HFFc6 (cell line): ENCODE measurements at places on chromosomes 2 and 18. TPM values are rescaled to one million over a fixed set of nuclear protein-coding genes. Genes with fewer than 3 reads are reported as not detected.

The CHRNG gene
- not detected in 3 replicates for total RNA-seq

The LYPD1 gene
- 1.5 to 10.3 TPM (median 2.5 TPM) in 3 replicates for total RNA-seq

The ZNF142 gene
- 21.2 to 24.9 TPM (median 21.2 TPM) in 3 replicates for total RNA-seq

The FBXO41 gene
- total RNA-seq, result 0.83 to 1.7 TPM (median 0.85 TPM) in 3 replicates

The GPC1 gene
- total RNA-seq, result 315 to 385 TPM (median 370 TPM) in 3 replicates

The IL37 gene
- total RNA-seq, result not detected in 3 replicates

The NTSR2 gene
- not detected in 3 replicates for total RNA-seq

The CNOT9 gene
- 36.9 to 47.5 TPM (median 47.2 TPM) in 3 replicates for total RNA-seq

DNA sequence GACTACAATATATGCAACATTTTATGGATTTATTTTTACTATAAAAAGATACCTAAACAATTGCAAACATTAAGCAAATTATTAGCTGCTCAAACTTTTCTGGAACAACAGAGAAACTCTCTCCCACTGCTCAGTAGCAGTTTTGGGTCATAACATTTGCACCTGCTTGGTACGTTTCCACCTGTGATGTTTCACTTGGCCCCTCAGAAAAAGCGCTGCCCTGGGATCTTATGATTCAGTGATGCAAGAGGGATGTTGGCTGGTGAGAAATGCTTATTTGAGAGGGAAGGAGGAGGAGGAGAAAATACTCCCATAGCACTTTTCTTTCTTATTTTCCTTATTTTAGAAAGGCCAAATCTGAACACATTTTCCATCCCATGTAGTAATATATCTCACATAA is 9.2 kb downstream of the IRS1 start:
- DNase-seq, result no peak

DNA sequence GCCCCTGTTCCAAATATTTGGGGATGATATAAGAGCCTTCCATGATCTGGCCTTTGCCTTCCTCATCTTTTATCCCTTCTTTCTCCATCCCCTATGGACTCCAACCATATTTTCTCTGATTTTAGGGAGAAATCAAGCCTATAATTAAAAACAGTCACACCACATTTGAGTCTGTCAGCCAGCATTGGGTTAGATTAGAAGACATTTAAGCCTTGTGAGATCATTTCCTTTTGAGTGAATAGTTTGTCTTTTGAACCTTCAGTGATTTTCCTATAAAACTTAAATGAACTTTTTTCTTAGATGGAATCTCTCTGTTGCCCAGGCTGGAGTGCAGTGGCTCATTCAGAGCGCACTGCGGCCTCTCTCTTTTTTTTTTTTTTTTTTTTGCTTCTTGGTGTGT is 7.6 kb upstream of the C18orf32 start:
- no peak for DNase-seq

GRCh38 chr2:43937269-43937820 is 58.4 kb downstream of the LRPPRC start:
- DNase-seq, result no peak

DNA sequence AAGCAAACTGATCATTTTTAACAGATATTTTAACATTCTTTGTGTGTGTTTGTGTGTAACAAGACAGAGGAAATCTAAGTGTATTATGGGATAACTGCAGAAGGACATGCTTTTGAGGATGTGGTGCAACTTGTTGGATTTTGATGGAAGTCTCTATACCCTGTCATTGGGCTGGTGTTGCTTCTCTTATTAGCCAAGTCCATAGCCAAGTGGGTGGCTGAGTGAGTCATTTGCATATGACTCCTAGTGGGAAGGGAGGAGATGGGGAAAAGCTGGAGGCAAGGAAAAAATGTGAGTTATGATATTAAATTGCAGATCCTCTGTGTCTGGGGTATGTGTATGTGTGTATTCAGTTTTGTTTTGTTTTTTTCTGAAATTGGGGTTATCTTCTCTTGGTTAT is 879.9 kb downstream of the DCC start:
- DNase-seq, result no peak

DNA sequence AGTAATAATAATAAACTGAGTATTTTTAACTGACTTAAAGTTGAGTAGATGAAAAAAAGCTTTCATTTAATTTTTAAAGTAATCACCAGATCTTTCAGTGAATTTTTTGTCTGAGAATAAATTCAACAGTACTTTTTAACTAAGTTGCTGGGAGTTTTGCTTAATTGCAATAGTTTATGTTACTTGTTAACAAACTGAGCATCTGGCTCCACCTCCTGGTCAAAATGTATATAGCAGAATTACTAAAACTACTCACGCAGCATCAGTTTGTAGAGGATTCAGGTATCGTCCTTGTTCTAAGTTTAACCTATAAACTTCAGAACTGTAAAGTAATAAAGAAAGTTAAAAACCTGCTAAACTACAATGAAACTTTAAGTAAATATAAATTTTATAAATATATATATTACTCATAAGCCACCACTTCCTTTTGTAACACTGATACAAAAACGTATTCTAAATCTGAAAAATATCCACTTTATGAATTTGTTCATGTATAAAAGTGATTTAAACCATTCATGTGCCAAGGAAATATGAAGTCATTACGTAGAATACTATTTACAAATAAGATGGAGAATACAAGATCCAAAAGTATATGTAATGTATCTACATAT is 21.3 kb downstream of the NOL10 start:
- peak; percentile 52 for DNase-seq

DNA sequence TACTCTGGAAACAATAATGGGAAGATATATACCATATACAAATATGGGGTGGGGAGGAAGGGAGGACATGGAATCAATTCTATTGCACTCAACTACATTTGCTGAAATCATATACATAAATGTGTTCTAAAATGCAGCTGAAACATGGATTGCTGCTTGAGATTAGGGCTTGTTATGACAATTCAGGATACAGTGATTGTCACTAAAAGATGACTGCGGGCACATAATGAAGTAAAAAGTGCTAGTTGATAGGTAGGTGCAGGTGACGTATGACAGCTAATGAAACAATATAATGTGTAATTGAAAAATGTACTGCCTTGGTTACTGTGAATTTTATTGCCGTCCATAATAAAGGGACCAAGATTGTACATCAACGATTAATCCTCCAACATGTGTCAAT is 1062.1 kb upstream of the FANCL start:
- DNase-seq, result no peak

- no peak for DNase-seq
These were observed 715.7 kb upstream of the NXPH2 start for GRCh38 chr2:139495851-139496250.

DNA sequence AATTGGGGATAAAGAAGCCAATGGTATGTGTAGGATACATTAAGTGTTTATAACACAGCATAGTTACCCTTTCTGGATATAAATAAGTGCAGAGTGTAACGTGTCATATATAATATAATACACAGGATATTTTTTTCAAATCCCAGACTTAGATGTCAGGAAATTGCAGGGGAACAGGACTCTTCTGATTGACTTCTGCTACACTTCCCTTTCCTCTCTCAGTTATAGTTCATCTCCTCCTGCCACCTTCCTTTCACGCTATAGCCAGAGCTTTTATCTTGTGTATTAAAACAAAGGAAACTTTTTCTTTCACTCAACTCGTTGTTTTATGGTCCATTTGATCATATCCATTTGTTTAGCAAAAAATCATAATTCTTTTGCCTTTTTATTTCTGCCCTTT is 158.0 kb upstream of the RASGRP3 start:
- DNase-seq, result no peak

GRCh38 chr2:235493775-235494715 is at the start of gene AGAP1:
TSS of gene AGAP1 (plus strand) at chr2:235494043.
- DNase-seq, result peak; percentile 77

GRCh38 chr2:222982010-222982908 is 69.7 kb upstream of the KCNE4 start:
- DNase-seq, result peak; percentile 86

- no peak for DNase-seq
These were observed 1.1 kb upstream of the FN1 start for GRCh38 chr2:215436705-215437565.

- no peak for DNase-seq
These were observed 3.2 kb downstream of the CD226 start for GRCh38 chr18:69944436-69944835.

- no peak for DNase-seq
These were observed 20.6 kb downstream of the SERTAD2 start for GRCh38 chr2:64632835-64633819.

DNA sequence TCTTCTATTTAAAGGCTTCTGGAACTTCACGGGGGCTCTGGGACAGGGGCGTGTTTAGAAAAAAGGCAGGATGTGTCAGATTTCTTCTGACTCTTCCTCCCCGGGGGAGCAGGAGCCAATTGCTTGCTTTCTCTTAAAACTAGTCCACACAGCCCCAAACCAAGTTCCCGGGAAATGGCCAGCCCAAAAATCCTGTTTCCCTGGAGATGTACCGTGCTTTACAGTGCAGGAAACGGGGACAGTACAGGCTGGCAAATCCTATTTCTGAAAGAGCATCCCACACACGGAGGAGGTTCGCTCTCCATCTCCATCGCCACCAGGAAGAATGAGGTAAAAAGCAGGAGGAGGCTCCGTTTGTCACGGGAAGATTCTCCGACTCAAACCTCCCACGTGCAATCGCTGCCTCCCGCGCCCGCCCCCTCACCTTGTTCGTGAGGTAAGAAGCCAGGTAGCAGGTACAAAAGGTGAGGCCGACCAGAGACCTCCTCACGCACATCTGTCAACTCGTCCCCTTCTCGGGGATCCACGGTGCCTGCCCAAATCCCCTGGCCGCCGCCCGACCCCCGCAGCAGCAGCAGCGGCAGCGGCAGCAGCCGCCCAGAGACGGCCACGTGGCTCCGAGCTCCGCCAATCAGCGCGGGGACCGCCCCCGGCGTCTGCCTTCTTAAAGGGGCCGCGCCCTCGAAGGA is 15.6 kb upstream of the RIOK3 start:
- peak; percentile 49 for DNase-seq

- no peak for DNase-seq
These were observed 43.7 kb upstream of the HS6ST1 start for GRCh38 chr2:128362176-128362888.

- DNase-seq, result no peak
These were observed 617 bp downstream of the CCDC142 start for GRCh38 chr2:74481961-74482800.

DNA sequence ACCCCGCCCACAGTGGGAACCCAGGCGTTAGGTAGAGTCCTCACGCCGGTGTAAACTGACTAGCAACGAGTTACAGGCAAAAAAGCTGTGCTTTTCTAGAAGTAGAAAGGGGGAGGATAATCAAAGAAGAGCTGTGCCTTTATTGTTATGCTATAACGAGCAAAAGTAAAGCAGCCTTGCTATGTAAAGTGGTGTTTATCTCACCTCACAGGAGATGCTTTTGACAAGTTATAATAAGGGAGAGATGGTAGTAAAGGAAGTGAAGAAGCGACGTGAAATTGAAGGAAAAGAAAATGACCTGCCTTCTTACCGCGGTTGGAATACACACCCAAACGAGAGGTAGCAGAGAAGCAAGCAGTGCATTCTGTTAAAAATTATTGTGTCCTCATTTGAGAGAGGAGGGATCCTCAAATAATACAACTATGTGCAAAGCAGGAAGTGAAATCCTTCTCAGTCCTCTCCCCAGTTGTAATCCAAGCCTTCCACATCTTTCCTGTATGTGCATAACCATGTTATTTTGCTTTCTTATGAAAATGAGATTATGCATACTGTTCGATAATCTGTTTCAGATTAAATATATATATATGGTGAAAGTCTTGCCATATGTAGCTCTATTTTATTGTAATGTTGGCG is 962 bp downstream of the TANK start:
- no peak for DNase-seq

DNA sequence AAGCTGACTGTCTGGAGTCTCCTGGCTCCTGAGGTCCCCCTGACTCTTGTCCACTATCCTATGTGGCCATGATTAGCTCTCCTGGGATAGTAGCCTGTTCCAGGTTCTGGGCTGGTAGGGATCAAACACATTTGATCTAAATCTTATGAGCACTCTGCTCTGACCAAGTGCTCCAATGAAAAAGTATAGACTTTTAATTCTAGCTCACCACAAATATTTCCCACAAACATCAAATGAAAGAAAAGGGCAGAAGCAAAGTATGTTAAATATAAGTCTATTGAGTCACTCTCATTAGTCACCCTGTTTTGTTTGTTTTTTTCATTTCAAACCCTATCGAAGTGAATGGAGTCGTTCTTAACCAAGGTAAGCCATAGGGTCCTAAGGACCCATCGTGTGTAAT is 39.7 kb upstream of the NEDD4L start:
- peak; percentile 73 for DNase-seq

- DNase-seq, result no peak
These were observed 52.6 kb downstream of the ITGB1BP1 start for GRCh38 chr2:9370746-9371145.
